Cardiac muscle cell (in vitro differentiated cells and primary cell): ENCODE measurements at places on chromosomes 4 and X. TPM values are rescaled to one million over a fixed set of nuclear protein-coding genes. Genes with fewer than 3 reads are reported as not detected.

PHOX2B gene
- not detected in 2 replicates for total RNA-seq

CSTF2 gene
- total RNA-seq, result 28.3 and 30.8 TPM in 2 replicates

DOCK11 gene
- total RNA-seq, result 11.0 and 11.2 TPM in 2 replicates

DNA sequence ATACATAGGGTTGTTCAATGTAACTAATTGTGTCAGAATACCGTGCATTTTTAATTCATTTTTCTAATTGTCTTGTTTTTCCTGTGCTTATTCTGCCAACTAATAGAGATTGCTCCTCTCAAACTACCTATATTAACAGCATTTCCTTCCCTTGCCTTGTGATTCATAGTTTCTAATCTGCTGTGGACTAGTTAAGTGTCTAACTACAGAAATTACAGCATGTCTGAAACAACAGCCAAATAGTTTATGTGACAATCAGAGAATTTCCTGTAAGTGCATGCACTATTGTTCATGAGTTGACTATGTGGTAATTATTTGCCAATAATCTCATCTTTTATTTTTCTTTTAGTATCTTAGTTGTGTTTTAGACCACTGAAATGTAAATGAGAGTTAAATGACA is 4.1 kb upstream of the SEC24B start:
- H3K27me3 ChIP-seq, result no peaks in the 10 kb centered on the region
- H3K36me3 ChIP-seq, result no peaks in the 10 kb centered on the region
- H3K27ac ChIP-seq, result no peak overlapping the region
- peaks cover 8% of the 10 kb centered on the region for H3K4me1 ChIP-seq

DNA sequence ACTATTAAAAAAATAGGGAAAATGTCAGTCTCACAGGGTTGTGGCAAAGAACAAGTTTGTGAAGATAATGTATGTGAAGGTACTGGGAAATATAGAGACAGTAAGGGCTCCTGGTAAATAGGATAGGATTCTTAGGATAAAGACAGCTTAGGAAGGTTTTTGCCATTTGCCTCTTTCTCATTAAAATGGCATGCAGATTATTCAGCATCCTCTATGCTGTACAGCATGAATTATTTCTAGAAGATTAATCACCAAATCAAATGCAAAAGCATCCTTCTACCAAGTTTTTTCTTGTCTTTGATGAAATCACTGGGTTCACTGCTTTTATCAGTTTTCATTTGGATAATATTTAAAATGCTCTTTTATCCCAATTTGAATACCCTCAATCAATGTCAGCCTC is 142.8 kb downstream of the NDST3 start:
- no peak for DNase-seq
- no peak overlapping the region for H3K27ac ChIP-seq
- H3K27me3 ChIP-seq, result no peaks in the 10 kb centered on the region
- no peak overlapping the region for H3K4me3 ChIP-seq
- H3K36me3 ChIP-seq, result no peaks in the 10 kb centered on the region
- peaks cover 17% of the 10 kb centered on the region for H3K4me1 ChIP-seq

DNA sequence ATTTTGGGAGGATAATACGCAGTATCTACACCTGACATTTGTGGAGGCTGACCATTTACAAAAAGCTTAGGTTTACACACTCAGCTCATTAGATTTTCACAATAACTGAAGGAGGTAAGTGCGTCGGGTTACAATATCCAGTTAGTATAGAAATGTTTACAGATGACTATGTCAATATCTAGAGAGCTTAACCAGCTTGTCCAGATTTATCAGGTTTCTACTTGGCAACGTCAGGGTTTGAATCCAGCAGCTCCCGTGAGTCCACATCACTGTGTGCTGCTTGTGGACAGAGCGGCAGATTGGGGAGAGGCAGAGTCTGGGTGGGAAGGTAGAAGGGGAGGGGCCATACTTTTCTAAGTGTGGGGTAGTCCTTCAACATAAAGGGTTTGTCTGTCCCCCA is 28.3 kb downstream of the ARHGAP10 start:
- no peak for DNase-seq
- H3K27ac ChIP-seq, result no peak overlapping the region
- H3K27me3 ChIP-seq, result no peaks in the 10 kb centered on the region
- no peaks in the 10 kb centered on the region for H3K36me3 ChIP-seq
- no peak overlapping the region for H3K4me3 ChIP-seq
- H3K4me1 ChIP-seq, result no peaks in the 10 kb centered on the region

COL25A1 gene
- total RNA-seq, result 3.9 and 8.4 TPM in 2 replicates

GRCh38 chr4:24843096-24843495 is 47.7 kb downstream of the SOD3 start:
- H3K27me3 ChIP-seq, result no peaks in the 10 kb centered on the region
- no peaks in the 10 kb centered on the region for H3K4me1 ChIP-seq
- H3K4me3 ChIP-seq, result no peak overlapping the region
- no peak overlapping the region for H3K27ac ChIP-seq
- no peaks in the 10 kb centered on the region for H3K36me3 ChIP-seq

KLKB1 gene
- total RNA-seq, result 0.09 TPM in 1 of 2 replicates, not detected in the other

GRCh38 chr4:95544113-95545103 is 4.4 kb downstream of the UNC5C start:
- H3K4me3 ChIP-seq, result peak overlapping the region; percentile 79
- peak overlapping the region; percentile 81 for H3K27ac ChIP-seq
- DNase-seq, result peak; percentile 45
- H3K4me1 ChIP-seq, result peaks cover 50% of the 10 kb centered on the region
- H3K27me3 ChIP-seq, result no peaks in the 10 kb centered on the region

GRCh38 chr4:89803915-89804314 is 33.0 kb downstream of the SNCA start:
- no peak for DNase-seq
- no peaks in the 10 kb centered on the region for H3K27me3 ChIP-seq
- H3K36me3 ChIP-seq, result no peaks in the 10 kb centered on the region
- peaks cover 28% of the 10 kb centered on the region for H3K4me1 ChIP-seq
- H3K27ac ChIP-seq, result no peak overlapping the region

ATP2B3 gene
- 0.14 and 0.21 TPM in 2 replicates for total RNA-seq

GRCh38 chr4:183434666-183435190 is 9.7 kb upstream of the CDKN2AIP start:
- H3K27me3 ChIP-seq, result no peaks in the 10 kb centered on the region
- no peak overlapping the region for H3K27ac ChIP-seq
- no peak overlapping the region for H3K4me3 ChIP-seq
- DNase-seq, result no peak

GRCh38 chr4:15754323-15754722 is 23.8 kb upstream of the CD38 start:
- no peaks in the 10 kb centered on the region for H3K27me3 ChIP-seq
- H3K4me3 ChIP-seq, result no peak overlapping the region
- no peaks in the 10 kb centered on the region for H3K36me3 ChIP-seq
- no peak overlapping the region for H3K27ac ChIP-seq
- no peaks in the 10 kb centered on the region for H3K4me1 ChIP-seq

DNA sequence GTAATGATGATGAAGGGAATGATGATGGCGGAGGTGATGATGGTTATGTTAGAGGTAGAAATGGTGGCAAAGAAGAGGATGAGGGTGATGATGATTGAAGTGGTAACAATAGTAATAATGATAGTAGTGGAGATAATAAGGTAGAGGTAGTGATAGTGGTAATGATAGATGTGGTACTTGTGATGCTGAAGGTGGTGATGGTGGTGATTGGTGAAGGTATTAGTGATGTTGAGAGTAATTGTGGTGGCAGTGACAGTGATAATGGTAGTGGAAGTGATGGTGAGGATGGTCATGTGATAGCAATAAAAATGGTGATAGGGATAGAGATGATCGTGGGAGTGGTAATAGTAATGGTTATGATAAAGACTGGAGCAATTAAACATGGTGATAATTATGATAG is 108.8 kb downstream of the EFNB1 start:
- no peak overlapping the region for H3K4me3 ChIP-seq
- no peaks in the 10 kb centered on the region for H3K36me3 ChIP-seq
- H3K27ac ChIP-seq, result no peak overlapping the region
- no peaks in the 10 kb centered on the region for H3K27me3 ChIP-seq

F8A3 gene
- 0.63 TPM in 1 of 2 replicates, not detected in the other for total RNA-seq

- H3K27ac ChIP-seq, result no peak overlapping the region
- no peak overlapping the region for H3K4me3 ChIP-seq
- H3K4me1 ChIP-seq, result peaks cover 5% of the 10 kb centered on the region
- peak; percentile 23 for DNase-seq
- H3K36me3 ChIP-seq, result no peaks in the 10 kb centered on the region
- peaks cover 4% of the 10 kb centered on the region for H3K27me3 ChIP-seq
Measured at GRCh38 chrX:119266364-119266995, 30.4 kb downstream of the PGRMC1 start.

SASH3 gene
- total RNA-seq, result not detected in 2 replicates

DNA sequence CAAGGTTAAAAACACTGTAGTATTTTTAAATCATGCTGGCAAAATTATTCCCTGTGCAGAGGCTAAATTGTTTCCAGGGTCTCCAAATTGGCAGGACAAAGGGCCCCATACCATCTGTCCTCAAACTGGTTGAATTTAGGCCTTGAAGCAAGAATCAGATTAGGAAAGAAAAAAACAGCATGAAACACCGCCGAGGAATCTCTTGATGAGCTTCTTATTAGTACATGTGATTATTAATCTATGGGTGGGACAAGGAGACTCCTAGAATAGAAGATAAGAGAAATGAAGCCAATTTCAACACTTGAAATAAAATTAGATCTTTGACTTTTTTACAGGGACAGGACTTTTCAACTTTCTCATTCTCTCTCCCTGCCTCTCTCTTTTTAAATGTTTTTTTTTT is 7.1 kb upstream of the CLNK start:
- DNase-seq, result no peak
- no peak overlapping the region for H3K27ac ChIP-seq
- no peaks in the 10 kb centered on the region for H3K36me3 ChIP-seq
- no peaks in the 10 kb centered on the region for H3K27me3 ChIP-seq
- no peak overlapping the region for H3K4me3 ChIP-seq
- no peaks in the 10 kb centered on the region for H3K4me1 ChIP-seq

DNA sequence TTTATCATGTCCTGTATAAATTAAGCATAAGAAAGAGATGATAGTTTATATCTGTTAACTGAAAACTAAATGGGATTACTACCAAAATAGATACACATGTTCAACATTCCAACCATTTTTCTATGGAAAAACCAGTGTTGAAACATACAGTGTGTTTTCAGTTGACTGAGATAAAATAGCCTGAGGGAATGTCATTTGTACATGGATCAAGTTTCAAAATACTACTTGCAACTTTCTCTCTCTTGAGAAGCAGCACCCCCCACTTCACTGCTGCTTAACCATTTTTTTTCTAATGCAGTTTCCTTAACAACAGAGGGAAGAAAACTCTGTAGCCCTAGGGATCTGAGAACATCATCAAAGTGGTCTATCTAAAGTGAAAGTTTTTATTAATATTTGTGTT is 70.8 kb downstream of the NPNT start:
- H3K36me3 ChIP-seq, result no peaks in the 10 kb centered on the region
- no peak overlapping the region for H3K4me3 ChIP-seq
- no peaks in the 10 kb centered on the region for H3K27me3 ChIP-seq
- H3K27ac ChIP-seq, result no peak overlapping the region

GRCh38 chr4:126752126-126752525 is 880.6 kb upstream of the INTU start:
- no peaks in the 10 kb centered on the region for H3K27me3 ChIP-seq
- peaks cover 18% of the 10 kb centered on the region for H3K4me1 ChIP-seq
- no peak for DNase-seq
- no peak overlapping the region for H3K4me3 ChIP-seq

ERAS gene
- total RNA-seq, result not detected in 2 replicates

F9 gene
- total RNA-seq, result not detected in 2 replicates

HS3ST1 gene
- 0.09 and 0.35 TPM in 2 replicates for total RNA-seq

PABPC4L gene
- 3.8 and 7.1 TPM in 2 replicates for total RNA-seq

GRCh38 chr4:81737865-81738559 is 266.3 kb upstream of the RASGEF1B start:
- H3K4me3 ChIP-seq, result no peak overlapping the region
- H3K27me3 ChIP-seq, result no peaks in the 10 kb centered on the region

- no peak overlapping the region for H3K27ac ChIP-seq
- H3K27me3 ChIP-seq, result no peaks in the 10 kb centered on the region
- H3K4me3 ChIP-seq, result peak overlapping the region; percentile 94
- peaks cover 36% of the 10 kb centered on the region for H3K4me1 ChIP-seq
Measured at GRCh38 chr4:76305033-76305687, 1.4 kb upstream of the STBD1 start.

PAGE5 gene
- total RNA-seq, result not detected in 2 replicates
